ENCODE measurements at places on chromosomes 2 and 18.

DNA sequence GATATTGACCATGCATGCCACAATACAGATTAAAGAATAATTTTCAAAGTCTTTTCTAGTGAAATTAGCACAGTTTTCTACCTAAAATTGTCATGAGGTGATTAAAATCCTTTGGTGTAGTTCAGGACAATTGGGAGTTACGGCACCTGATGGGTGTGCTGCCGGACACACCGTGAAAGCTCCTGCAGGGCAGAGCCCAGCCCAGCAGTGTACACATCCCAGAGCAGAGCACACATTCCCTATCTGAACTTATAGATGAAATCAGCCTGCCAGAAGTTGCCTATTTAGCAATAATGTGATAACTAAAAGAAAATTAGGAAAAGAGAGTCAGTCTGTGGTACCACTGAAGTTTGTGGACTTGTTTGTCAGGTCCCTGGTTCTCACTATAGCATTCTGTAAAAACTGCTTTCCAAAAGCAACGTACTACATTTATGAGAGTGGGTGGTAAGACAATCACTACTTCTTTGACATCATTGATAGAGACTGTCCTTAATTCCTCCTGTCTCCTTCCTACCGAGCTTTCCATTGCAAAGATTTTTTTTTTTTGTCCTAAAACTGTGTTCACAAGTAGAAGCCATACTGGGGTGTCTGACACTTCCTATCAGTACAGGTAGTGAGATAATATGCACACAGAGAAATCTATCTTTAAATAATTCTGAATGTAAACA is 3.4 kb downstream of the CYTIP start:
- DNase-seq, result no peak

- no peak for DNase-seq
These were observed 43.2 kb downstream of the ZBTB7C start for GRCh38 chr18:48365965-48366364.

GRCh38 chr2:2230433-2230817 is 100.7 kb downstream of the MYT1L start:
- no peak for DNase-seq

DNA sequence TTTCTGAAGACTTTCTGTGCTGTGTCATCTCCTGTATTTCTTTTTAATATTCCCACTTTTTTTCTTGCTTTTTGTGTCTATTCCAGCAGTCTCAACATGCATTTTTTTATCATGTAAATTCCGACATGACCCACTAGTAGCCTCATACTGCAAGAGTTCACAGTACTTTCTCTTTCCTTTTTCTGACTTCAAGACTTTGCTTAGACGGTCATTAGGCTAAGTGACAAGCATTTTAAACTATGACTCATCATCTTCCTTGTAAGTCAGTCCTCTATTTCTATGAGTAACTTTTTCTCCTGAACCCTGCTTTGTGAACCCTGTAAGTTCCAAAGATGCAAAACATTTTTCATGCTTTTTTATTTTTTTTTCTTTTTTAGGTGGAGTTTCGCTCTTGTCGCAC is 381.2 kb downstream of the TXNL1 start:
- peak; percentile 47 for DNase-seq

DNA sequence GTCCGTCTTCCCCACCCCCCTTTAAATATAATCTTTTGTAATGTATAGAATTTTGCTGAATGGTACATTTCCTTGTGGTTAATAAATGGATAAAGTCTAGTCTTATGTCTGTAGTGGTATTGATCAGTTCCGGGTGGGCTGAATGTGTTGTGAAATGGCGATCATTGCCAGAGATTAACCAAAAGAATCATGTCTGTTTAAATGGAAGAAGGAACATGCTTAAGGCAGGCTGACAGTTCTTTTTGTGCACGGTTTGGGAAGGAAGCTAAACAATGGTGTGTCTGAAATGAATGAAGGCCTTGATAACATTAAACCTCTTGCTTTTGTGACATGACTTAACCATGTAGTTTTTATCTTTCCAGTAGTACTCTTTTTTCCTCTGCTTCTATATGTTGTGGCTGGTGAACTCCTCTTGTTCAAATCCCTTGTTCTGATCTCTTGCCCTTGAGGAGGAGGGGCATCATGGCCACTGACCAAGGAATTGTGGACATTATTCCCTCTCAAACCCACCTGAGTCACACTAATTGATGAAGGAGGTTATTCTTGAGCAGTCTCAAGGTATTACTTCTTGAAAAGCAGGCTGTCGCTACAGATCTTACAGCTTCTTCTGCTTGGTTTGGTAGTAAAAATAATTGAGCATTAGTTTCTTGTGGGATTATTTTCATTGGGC is 1.7 kb downstream of the ACVR2A start:
- no peak for DNase-seq

DNA sequence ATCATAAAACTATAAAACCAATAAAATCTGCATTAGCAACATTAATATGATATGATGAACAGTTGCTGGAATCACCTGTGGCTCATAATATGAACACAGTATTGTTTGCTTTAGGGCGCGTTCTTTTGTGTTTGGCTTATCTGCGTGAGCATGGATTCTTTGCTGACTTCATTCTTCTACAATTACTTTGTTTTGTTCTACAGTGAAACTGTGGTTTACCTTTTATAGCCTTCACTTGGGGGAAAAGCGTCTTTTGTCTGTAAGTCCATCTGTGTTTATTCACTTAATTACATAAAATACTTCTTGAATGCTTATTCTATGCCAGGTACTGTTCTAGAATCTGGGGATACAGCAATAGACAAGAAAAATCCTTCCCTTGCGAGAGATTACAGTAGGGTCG is 74.0 kb upstream of the SEC11C start:
- DNase-seq, result no peak

DNA sequence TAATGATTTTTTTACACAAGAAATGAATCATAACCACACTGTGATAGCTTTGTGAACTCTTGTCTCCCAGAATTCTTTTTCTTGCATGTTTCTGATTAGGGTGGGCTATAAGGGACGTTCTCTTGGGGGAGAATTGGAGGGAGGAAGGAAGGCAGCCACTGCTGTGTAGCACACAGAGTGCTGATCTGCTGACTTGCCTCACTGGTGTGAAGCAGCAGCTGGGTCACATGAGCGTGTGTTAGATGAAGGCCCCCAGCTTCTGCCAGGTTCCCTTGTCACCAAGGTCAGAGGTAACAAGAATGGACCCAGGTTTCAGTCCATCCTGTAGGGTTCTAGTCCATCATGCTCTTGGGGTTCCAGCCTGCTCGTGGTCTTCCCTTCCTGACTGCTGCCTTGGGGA is 107.4 kb upstream of the GLI2 start:
- DNase-seq, result peak; percentile 10

DNA sequence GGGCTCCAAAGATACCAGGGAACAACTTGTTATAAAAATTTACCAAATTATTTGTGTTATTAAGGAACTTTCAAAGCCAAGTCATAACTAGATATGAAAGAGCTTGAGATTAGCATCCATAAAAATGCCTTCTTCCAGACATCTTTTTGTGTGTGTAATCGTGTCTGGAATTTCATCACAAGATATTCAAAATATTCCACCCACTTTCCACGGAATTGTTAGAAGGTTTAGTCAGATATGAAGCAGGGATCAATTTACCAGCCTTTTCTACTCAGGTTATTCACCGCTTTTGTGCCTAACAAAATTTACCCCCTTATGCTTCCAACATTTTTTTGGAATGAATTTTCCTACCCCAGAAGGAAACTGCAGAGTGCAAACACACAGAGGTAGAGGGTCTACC is 130.2 kb upstream of the ACVR2A start:
- no peak for DNase-seq

DNA sequence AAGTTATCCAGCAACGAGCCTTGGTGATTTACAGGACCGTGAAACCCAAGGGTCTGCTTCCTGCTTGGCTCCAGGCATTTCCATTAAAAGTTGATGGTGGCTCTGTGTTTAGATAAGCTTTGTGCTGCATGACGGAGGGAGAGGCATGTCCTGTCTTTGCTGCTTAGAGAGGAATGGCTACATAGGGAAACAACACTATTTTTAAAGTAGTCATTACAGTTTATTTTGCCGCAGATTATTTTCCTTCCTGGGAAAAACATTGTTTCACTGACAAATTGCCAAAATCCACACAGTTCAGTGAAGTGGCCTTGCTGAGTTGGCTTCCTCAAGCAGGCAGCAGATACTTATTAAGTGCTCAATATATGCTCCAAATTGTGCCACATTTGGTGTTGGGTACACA is 98.5 kb downstream of the THSD7B start:
- no peak for DNase-seq

- DNase-seq, result no peak
These were observed 249.8 kb downstream of the BCL11A start for GRCh38 chr2:60303680-60304079.

GRCh38 chr2:239482778-239483712 is 82.2 kb upstream of the HDAC4 start:
- no peak for DNase-seq

DNA sequence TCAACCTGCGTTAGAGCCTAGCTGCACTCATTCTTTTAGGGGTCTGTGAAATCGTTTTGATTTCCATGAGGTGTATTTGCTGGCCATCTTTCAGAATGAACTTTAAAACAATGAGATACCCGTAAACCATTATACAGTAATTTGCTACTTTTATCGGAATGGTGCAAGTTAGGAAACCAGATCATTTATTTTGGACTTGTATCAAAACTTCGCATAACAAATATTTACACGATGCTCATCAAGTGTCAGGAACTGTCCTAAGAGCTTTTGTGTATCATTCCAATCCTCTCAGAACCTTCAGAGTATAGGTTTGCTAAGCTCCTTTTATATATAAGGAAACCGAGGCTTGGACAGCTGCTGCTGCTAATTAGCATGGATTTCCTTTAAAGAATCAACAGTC is 22.4 kb upstream of the SLC1A4 start:
- DNase-seq, result no peak

DNA sequence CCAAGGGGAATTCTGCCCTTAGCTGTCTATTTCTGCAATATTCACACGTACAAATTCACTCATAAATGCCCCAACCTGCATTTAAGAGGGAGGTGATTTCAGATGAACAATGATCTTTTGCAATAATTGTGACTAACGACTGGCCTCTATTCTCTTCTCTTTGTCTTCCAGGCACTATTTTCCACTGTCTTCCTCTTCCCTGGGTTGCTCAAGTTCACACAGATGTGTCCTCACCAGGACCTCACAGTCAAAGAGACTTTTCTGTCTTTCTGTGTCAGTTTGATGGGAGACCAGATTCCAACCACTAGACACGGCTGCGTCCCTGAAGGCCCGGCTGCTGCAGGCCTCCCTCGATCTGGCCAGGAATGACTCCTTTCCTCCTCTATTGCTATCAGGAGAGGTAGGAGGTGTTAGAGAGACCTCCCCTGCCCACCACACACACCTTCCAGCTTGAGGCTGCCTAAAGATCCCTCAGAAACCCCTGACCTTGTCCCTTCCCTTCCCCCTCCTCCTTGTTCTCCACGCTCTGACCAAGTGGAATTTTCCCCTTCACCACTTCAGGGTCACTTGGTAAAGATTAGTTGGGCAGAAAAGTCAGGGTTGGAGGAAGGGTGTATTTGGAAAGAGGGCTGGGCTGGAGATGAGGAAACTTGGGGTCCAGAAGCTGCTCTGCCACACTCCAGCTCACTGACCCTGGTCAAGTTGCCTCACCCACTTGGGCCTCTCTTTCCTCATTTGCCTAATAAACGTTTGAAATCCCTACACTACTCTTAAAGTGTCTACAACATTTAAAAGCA is 109.2 kb upstream of the COPS8 start:
- DNase-seq, result no peak

DNA sequence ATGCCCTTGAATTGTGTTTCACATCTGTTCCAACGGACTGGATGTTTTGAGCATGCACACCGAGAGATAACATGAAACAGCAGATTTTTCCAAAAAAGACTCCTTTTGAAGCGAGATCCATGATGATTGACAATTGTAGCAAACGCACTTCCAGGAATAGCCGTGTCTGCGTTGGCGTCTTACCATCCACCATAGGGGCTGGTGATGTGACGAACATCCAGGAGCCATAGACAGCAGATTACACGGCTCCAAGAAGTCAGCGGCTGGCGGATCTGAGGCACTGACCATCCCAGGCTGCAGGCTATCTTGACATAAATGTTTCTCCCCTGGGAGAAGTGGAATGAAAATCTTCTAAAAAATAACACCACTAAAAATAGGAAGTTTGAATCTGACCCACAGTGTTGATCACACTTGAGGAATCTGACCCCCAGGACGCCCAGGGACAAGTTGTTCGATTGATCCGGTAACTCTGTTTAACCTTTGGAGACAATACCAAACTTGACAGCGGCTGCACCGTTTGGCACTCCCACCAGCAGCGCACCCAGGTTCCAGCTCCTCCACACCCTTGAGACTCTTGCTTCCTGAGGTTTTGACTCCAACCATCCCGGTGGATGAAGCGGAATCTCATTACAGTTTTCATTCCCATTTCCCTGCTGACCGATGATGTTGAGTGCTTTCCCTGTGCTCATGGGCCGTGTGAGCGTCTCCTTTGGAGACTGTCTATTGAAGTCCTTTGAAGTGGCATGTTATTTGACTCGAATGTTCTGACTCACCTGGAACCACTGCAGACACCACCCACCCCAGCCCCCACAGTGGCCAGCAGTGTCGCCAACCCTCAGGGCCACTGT is 140.0 kb upstream of the GPC1 start:
- no peak for DNase-seq

- peak; percentile 45 for DNase-seq
These were observed 71.3 kb upstream of the PID1 start for GRCh38 chr2:229342376-229342775.

DNA sequence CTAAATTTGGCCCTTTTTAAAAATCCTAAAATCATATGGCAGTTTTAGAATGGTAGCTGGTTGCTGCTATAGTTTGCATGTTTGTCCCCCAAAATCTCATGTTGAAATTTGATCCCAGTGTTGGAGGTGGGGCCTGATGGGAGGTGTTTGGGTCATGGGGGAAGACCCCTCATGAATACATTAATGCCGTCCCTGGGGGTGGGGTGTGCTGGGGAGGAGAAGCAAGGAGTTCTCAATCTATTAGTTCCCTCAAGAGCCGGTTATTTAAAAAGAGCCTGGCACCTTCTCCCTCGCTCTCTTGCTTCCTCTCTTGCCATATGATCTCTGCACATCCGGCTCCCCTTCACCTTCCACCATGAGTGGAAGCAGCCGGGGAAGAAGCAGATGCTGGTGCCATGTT is 20.8 kb downstream of the GPATCH11 start:
- DNase-seq, result no peak

DNA sequence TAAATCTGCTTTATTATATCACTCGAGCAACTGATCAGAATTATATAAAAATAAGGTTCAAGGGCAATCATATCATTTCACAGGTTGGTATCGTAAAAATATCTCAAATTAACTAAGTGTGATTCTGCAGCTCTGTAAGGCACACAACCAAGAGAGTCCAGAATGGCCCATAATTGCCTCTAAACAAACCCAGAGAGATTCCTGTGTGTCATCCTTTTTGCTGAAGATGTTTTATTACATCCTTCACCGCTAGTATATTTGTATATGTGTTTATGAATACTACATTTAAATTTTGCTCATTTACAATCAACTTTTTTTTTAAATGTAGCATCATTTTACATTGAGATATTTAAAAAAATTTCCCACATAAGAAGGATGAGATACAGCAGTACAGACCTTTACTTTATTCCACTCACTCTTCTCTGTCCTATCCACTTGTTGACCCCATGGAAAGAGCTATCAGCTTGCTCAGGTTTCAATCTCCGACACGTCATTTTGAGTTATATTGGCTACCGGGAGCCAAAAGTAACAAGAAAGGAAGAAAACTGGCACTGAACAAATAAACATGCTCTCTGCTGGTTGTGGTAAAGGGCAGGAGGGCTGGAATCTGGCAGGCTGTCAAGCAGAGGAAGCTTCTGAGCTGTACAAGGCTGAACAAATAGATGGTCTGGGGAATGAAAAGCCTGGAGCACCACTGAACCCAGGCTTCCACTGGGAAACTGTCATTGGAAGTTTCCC is 23.1 kb downstream of the PLA2R1 start:
- DNase-seq, result no peak

GRCh38 chr2:174683392-174683759 is 80.9 kb downstream of the CHRNA1 start:
- no peak for DNase-seq

All from PC-9 (cell line).